Nucleus accumbens (tissue), 56 donors: ENCODE measurements at places on chromosomes 12 and 14.

- DNase-seq = no peak
These were observed 1324.1 kb downstream of the AACS start for GRCh38 chr12:126389220-126389841.

GRCh38 chr14:90742729-90743128, 73.5 kb downstream of the TTC7B start:
- DNase-seq = no peak

GRCh38 chr12:122385171-122386016, 37.1 kb downstream of the CLIP1 start:
- no peak for DNase-seq

- no peak for DNase-seq
These were observed 14.6 kb upstream of the GNG2 start for GRCh38 chr14:51845811-51846210.

DNA sequence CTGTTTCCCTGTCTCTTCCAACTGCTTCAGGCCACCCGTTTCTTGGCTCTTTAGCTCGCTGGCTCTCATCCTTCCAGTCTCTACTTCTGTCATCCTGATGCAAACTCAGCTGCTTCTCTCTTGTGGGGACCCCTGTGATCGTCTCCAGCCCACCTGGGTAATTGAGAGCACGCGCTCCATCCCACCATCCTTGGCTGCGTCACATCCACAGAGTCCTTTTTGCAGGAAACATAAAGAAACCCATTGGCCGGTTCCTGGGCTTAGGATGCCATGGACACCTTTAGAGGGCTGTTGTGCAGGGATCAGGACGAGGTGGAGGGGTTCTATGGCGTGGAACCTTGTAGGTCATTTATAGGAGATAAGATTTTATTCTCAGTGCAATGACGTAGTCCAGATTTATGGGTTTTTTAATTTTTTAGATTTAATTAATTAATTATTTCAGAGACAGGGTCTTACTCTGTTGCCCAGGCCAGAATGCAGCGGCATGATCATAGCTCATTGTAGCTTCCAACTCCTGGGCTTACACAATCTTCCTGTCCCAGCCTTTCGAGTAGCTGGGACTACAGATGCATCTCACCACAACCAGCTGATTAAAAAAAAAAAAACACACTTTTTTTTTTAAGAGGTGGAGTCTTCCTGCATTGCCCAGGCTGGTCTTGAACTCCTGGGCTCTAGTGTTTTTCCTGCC, 82.6 kb downstream of the CCDC92 start:
- no peak for DNase-seq

- no peak for DNase-seq
These were observed 81.7 kb downstream of the CPNE8 start for GRCh38 chr12:38823738-38824137.

GRCh38 chr14:38718519-38718918, 384.5 kb downstream of the SEC23A start:
- DNase-seq = no peak

GRCh38 chr14:68244262-68244980, 424.8 kb downstream of the RAD51B start:
- no peak for DNase-seq

DNA sequence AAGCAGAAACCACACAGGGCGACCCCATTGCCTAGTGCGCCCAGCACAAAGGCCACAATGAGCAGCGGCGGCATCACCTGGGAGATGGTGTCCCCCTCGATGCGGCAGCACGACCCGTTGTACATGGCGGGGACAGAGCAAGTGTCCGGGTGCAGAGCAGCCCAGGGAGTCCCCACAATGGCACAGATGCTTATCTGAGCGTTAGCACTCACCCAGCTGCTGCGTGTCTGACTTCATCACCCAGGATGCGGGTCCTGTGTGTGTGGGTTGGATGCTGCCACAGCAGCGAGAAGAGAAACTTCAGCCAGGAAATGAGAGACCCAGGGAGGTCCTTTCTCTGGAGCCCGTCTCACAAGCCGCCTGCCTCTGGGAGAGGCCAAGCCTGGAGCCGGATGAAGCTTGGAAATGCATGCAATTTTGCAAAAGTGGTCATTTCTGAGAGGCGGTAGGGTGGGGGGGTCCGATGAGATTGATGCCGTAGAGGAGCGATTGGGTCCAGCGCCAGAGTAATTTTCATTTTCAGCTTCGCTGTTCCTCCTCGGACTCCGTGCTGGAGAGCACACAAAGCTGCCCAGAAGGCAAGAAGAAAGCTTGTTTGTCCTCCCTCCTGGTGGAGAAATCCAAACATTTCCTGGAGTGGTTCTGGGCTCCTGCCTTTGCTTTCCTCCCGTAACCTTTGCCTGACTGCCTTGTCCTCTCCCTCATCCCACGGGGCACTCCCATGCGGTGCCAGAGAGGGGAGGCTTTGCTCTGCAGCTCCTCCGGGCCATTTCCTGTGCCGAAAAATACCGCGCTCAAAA, at the start of gene HCAR1:
Gene HCAR1, minus strand, starts transcription at position 630 of the 800 bp plus-strand sequence. Its CDS starts 505 bp downstream, at position 125.
- no peak for DNase-seq
